ENCODE measurements at places on chromosomes 6 and 20.

DNA sequence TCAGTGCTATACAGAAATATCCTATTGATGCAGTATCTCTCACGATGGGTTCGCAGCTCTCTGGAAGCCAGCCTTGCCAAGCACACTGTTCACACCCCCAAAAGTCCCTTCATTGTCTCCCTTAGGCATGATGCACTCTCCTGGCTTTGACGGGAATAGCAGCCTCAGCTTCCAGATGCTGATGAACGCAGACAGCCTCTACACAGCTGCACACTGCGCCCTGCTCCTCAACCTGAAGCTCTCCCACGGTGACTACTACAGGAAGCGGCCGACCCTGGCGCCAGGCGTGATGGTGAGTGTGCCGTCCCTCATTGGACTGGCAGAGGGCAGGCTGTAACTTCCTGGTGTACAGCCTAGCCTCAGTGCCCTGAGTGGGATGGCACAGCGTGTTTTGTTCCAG lies 60.0 kb upstream of the PBOV1 start:
- peak; percentile 72 for DNase-seq

DNA sequence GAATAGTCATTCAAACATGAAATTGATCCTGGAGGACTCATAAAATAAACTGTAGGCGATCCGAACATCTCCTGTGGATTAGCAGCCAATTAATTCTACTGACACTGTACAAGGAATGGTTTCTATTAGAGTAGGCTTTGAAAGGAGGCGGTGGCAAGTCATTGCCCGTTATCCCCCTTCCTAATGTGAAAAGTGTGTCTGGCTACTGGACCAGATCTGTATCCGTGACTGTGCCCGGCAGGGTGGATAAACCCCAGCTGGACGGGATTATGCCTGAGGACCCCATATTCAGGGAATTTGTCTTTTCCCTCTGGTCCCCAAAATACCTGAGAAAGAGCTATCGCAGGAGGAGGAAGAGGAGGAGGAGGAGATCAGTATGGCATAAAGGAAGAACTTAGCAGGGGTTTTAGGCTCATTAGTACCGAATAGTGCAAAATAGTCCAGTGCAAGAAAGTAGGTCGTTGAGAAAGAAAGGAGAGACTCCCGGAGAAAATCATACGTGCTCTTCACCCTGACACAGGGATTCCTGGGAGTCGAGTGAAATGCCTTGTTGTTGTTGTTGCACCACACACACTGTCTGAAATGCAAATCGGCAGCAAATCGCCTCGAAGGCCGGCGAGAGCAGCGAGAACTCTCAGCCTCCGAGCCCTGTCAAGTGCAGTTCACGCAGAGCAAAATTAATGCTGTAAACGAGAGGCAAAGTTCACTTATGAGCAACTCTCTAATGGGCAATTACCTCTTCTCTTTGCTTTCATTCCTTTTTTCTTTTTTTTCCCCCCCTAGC lies 178.9 kb upstream of the ARID1B start:
- DNase-seq: no peak

DNA sequence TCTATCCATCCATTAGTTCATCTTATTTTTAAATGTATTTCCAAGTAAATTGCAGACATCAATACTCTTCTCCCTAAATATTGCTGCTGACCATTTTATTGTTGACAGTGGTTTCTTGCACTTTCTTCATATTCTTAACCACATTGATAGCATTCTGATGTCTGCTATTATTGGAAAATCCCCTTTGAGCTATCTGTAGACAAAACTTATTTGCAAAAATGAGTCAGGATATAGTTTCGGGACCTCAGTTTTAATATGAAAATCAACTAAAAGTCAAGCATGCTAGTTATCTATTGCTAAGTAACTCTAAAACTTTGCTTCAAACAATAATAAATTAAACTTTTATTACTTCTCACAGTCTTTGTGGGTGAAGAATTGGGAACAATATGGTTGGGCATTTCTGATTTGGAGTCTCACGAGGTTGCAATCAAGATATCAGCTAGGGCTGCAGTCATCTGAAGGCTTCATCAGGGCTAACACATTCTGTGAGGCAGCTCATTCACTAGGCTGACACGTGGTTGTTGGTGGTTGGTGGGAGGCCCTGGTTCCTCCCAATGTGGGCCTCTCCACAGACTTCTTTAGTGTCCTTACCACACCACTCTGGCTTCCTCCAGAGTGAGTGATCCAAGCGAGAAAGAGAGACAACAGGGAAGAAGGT lies 32.7 kb downstream of the CD109 start:
- DNase-seq: no peak

DNA sequence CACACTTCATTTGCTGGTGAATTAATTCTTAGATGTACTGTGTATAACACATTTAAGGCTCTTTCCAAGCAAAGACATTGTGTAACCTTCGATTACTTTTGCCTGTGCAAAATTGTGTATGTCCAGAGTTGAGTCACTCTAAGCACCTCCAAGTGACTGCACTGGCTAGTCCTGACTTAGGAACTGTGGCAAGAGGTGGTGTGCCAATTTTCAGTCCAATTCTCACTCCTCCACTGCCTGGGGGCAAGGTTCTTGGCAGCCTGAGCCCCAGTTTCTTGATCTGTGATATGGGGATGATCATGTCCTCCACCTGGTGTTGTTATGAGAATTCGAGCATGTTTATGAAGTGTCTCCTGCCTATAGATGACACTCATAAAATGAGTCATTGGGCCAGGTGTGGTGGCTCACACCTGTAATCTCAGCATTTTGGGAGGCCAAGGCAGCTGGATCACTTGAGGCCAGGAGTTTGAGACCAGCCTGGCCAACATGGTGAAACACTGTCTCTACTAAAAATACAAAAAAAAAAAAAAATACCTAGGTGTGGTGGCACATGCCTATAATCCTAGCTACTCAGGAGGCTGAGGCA lies 105.3 kb upstream of the CDYL start:
- no peak for DNase-seq

GRCh38 chr6:12605888-12606345 lies 110.7 kb upstream of the PHACTR1 start:
- DNase-seq: no peak

DNA sequence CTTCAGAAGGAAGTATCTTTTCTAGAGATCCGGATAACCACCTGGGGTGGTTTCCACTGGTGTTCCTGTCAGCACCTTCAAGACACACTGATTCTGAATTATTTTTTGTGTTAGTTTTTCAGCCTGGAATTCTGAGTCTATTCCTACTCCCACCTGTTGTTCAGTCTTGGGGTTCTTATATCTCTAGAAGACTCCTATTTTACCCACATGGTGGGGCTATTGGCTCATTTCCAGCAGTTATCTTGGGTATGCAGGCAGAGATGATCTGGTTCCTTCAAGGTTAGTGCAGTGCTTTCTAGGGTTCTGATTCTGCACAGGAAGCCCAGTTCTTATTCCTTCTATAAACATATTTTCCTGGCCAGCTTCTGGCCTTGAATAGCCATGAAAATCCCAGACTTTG lies 175.6 kb upstream of the PDE7B start:
- DNase-seq: no peak

- no peak for DNase-seq
Observed at GRCh38 chr6:97316978-97317377, 34.0 kb upstream of the MMS22L start.

- DNase-seq: no peak
Observed at GRCh38 chr6:44702292-44702691, 314.8 kb downstream of the CDC5L start.

- no peak for DNase-seq
Observed at GRCh38 chr20:18180815-18181214, 43.2 kb downstream of the KAT14 start.

- DNase-seq: peak; percentile 28
Observed at GRCh38 chr6:167683028-167683862, 143.5 kb upstream of the AFDN start.

DNA sequence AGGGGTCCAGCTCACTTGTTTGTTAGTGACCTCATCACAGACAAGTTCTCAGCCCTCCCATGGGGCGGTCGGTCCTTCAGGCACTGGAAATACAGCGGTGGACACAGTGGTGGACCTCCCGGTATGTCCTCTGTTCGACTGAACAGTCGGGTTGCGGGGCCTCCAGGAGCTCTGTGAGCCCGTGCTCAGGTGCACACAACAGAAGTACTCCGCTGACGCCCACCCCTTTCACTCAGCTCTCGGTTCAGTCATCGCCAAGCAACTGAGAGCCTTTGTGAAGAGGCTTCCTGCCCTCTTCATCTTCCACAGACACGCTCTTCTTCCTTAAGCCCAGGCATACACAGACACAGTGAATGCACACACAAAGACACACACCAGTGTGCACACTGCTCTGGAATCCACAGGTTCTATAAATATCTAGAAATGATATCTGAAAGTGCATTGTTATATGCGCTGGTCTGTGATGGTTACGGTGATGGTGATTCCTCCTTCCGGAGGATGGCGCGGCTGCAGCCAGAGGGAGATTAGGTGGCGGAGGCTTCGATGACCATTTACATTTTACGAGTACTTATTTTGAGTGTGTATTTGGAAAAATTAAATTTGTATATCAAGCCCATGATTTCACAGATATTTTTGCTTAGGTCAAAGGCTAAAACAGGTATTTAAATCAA lies 46.8 kb upstream of the BHLHE23 start:
- DNase-seq: no peak

DNA sequence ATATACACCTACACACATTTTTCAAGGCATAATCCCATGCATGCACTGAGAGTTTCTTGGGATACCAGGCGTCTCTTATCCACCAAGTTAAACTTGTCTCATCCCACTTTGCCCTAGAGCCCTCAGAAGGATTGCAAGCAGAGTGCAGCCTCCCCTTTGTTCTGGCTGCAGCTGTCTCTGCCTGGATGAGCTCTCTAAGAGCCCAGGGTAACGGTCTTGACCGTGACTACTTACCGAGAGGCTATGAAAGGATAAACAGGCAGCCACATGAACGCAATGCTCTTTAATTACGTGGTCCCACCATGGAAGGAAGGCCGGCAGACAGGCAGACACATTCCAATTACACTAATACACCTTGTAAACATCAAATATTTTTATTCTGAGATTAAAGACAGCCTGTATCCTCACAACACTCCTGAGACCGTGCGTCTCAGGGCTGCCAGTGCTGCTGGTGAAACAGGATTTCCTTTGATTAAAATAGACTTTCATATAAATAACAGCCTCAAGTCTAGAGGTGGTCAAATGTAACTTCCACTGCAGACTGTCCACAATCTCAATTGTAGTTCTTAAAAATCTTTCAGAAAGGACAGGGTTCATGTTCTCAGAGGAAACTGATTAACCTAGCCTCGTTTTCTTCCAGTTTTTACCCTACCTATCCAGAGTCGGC lies 210.0 kb upstream of the PRDM1 start:
- DNase-seq: no peak

DNA sequence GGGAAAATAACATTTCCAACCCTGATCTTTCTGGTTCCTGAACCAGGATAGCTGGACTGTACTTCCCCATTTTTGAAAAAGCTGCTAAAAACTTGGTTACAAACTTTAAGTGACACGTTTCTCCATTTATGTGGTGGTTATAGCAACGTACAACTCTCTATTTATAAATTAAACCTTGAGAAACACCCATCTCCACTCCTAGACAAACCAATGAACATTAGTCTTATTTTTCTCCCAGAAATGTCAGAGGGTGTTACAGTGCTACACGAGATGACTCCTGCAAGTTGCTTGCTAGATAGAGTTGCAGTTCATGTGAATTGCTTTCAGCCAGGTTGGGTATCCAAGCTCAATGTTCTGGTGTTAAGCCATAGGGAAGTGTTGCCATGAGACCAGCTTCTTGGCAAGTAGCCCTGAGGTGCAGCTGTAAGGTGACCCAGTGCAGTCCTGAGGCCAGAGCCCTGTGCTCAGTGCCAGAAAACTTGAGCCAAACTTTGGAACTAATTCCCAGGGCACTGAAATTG lies 51.3 kb upstream of the REV3L start:
- peak; percentile 19 for DNase-seq

DNA sequence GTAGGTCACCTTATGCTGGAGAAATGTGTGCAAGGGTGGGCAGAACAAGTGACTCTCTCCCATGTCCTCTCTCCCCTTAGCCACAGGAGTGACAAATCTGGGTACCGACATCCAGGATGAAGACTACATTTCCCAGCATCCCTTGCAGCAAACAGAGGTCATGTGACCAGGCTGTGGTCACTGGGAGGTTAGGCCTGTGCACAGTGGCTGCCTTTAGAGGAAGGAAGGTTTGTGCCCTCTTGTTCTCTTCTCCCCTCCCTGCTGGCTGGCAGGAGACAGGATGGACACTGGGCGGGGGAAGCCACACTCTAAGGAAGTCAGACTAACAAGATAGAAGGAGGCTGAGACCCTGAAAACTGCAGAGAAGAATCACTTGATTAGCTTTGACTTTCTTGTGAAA lies 360.2 kb downstream of the PREX1 start:
- DNase-seq: no peak

DNA sequence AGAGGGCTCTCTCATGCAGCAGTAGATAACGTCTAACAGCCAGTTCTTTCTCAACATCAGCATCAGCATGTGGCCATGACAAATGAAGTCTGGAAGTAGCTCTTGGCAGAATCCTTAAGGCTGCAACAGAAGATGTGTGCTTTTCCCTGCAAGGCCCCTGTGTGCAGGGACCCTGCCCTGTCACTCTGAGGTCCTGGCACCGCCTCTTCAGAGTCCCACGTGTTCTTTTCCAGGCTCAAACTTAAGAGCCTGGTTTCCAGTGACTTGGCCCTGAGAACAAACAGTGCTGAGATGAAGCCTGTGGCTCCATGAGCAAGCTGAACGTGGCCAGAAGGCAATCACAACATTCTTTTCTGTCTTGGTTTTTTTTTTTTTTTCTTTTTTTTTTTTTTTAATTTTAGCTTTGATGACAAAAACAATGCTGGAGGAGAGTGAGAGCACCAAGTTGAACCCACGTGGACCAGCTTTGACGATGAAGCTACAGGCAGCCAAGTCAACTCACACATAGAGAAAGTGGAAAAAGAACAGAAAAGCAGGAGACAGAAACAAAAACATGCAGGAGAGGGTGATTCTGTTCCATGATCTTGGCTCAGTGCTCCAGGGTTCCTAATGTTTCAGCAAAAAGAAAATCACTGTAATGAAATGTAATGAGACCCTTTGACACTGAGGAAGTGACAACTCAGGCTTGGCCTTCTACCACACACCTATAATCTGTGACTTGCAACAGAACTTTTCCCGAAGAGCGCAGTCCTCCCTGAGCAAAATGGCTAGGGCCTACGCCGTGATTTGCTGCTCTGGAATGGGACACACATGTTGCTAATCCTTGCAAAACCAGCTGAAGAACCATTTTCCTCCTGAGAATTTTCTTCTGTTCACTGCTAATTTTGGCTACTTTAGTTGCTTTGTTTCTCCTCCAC lies 86.1 kb downstream of the FOXC1 start:
- no peak for DNase-seq

- DNase-seq: no peak
Observed at GRCh38 chr6:44855562-44856411, 468.3 kb downstream of the CDC5L start.

Data from anterior cingulate cortex (tissue), 58 donors.